ENCODE measurements at places on chromosomes 2 and 18.

- DNase-seq: no peak
Measured at GRCh38 chr2:225920621-225921220, 521.2 kb downstream of the NYAP2 start.

GRCh38 chr18:67290421-67290820, 226.1 kb downstream of the DSEL start:
- DNase-seq: no peak

DNA sequence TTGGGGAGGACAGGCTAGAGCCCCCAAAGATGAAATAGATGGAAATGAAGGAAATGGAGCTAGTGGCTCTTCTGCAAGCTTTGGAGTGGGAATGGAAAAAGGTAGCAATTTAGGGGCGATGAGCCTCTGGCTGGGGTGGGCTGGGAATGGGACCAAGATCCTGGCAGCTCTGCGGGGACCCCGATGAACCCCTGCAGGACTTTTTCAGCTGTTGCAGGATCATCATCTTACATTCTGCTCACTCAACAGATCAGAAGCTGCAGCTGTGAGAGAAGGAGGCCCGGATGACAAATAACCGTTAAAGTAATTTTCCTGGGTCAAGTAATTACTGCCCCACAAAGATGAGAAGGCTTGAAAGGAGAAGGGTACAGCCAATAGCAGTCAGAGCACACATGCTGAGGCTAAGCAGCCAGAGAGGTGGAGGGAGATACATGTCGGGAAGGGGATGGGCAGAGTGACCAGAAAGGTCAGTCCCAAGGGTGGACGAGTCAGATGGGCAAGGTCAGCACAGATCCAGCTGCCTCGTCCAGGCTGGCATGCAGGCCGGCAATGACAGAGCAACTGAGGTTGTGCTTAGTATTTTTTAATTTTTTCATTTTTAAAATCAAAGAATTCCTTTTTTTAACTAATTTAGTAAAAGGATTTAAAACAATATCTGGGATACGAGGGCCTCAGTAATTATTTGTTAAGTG, 245.0 kb upstream of the RAB6C start:
- DNase-seq: no peak

DNA sequence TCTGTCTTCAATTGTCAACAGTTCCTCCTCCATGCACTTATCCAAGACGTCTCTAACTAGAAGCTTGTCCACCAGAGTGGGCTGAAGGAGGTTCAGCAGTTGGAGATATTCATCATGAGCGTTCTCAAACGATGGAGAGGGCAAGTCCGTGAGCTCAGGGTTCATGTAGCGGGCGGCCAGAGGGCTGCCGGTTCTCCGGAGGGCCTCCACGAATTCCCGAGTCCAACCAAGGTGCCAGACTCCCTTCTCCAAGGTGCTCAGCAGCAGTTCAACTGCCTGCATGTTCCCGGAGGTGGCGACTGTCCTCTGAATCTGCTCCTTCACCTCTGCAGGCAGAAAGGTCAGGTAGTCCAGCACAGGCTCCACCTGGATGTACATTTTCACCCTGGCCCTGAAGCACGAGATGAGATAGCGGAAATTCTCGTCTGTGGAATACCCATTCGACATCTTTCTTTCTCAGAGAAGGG, 590 bp downstream of the IFIH1 start:
- peak; percentile 13 for DNase-seq

GRCh38 chr18:35580701-35581539, 620 bp upstream of the GALNT1 start:
- peak; percentile 37 for DNase-seq

- no peak for DNase-seq
Measured at GRCh38 chr2:239756031-239756789, 268.9 kb downstream of the NDUFA10 start.

DNA sequence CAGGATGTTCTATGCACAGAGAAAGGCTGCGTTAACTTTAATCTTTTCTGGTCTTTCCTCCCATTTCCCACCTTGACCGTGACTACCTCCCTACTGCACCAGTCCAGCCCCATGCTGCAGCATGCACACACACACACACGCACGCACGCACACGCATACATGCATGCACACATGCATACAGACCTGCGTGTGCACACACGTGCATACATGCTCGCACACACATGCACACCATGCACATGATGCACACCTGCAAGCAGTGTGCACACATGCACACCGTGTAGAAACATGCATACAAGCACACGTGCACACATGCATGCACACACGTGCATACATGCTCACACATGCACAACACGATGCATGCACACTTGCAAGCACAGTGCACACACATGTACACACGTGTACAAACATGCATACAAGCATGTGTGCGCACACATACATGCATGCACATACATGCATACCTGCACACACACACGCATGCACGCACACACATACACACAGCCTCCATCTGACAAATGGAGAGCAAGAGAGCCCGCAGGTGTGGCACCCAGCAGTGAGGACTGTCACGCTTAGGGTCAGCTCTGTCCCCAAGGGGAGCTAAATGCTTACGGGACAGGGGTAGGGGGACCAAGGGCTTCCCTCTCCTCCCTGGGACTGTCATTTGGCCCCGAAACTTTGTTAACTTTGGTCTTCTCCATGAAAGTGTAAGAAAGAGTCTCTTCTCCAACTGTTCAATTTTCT, 18.2 kb downstream of the SNORC start:
- peak; percentile 2 for DNase-seq

GRCh38 chr2:230955163-230955737, 30.2 kb upstream of the GPR55 start:
- DNase-seq: no peak

DNA sequence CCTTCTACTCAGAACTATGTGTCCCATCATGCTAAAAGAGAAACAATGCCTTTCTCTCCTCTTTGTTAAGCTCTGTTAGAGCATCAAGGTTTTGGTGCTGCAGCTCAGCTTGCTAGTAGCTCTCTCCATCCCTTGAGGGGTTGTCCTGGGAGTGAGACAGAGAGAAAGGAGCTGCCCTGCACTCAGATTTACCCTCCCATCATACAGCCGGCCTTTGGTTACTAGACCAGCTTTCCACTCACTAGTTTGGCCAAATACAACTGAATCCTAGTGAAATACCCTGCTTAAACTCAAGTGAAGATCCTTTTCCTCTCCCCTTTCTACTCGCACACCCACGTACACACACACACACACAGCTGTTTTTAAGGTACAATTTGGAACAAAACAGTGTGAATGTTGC, 2.3 kb upstream of the CHN1 start:
- DNase-seq: no peak

DNA sequence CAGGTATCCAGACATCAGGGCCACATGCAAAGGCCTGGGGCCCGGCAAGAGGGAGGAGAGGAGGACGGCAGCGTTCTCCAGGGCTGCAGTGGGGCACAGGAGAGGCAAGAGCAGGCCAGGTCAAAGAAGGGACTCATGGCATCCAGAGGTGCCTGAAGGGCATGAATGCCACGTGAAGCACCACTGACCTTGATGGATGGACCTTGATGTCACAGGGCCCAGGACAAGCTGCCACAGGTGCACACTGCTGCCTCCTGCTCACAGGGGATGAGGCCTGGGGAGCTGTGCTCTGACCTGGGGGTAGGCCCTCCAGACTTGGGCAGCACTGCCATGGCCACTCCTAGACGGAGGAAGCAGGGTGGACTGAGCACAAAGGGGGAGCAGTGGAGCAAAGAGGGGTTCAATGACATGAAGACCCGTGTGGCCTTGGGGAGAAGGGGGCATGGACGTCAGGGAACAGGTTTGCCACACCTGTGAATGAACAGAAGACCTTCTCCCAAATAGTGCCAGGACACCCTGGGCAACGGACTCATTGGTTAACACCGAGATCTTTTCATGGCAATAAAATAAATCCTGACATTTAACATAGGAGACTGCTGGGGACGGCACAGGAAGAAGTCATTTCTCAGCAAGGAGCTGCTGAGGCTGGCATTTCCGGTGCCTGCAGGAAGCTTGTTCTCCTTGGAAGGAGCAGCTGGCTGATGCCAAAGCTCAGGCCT, 65.6 kb downstream of the EMX1 start:
- no peak for DNase-seq

GRCh38 chr2:73892631-73893329, at the start of gene ACTG2:
Gene ACTG2 (plus strand): TSS chr2:73893008. CDS start chr2:73901312, 8,304 bp downstream.
- peak; percentile 55 for DNase-seq

GRCh38 chr2:143875295-143876233, 644.4 kb downstream of the ZEB2 start:
- no peak for DNase-seq

DNA sequence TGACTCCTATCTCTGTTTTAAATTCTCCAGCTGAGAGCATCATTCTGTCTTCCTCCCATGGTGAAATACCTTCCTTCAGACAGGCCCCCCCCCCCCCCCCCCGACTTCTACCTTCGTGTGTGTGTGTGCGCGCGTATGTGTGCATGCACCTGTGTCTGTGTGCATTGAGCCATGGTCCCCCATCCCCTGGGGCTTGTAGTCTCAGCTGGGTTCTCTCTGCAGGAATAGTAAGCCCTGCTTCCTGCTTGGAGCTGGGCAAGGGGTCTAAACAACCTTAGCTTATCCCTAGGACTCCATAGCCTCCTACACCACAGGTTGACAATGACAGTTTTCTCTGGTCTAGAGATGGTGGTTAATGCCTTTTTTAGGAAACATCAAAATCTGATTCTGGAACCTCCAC, 427.5 kb upstream of the KLHL29 start:
- DNase-seq: no peak

DNA sequence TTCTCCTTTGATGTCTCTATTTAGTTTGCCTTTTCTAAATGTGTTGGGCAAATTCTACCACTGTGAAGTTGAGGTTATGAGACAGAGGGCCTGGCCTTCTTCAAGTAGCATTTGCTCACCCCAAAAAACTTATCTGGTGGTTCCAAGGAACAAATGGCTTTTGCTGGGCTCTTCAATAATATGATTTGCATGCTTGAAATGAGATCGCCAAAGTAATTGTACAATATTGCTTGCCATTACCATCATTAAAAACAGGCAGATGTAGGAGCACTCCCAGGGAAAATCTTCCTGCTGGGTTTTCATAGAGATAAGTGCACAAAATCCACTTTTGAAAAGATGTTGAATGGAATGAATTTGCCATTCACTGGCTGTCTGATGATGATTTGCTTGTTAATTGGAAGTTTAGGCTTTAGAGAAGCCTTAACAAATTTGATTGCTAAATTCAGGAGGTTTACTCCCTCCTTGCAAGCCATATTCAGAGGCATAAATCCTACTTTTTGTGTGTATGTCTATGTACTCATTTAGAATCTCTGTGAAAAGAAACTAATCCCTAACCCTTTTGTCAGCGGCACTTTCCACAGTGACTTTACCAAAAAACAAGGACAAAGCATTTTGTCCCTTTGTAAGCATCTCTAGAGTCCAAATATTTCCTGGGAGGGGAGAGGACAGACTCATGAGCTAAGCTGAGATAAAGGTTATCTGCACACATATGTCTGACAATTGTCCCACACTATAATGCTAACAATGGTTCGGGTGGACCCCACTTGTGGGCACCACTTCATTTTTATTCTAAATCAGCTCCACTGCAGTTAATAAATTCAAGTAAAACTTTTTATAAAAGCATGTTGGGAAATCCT, 240.8 kb upstream of the PIK3C3 start:
- no peak for DNase-seq

- peak; percentile 44 for DNase-seq
Measured at GRCh38 chr2:85445316-85446295, 27.1 kb downstream of the SH2D6 start.

GRCh38 chr2:191922736-191923651, 76.1 kb upstream of the CAVIN2 start:
- no peak for DNase-seq
